Sciatic nerve (tissue), 2 donors: ENCODE measurements at places on chromosomes 5 and 9. TPM values are rescaled to one million over a fixed set of nuclear protein-coding genes. Genes with fewer than 3 reads are reported as not detected.

ST8SIA4 gene
- 17.3 TPM for total RNA-seq

KCNT1 gene
- 0.53 TPM for total RNA-seq

FST gene
- total RNA-seq, result 27.6 TPM

ITGA2 gene
- total RNA-seq, result 11.0 TPM

GABBR2 gene
- total RNA-seq, result 0.49 TPM

GMCL2 gene
- not detected for total RNA-seq

TXNDC8 gene
- total RNA-seq, result not detected

NR2F1-AS1 gene
- 49.3 TPM for total RNA-seq

SARDH gene
- 6.0 TPM for total RNA-seq

FOXD1 gene
- 99.3 TPM for total RNA-seq

RNF130 gene
- total RNA-seq, result 118 TPM

TMED9 gene
- 81.0 TPM for total RNA-seq

WNT8A gene
- not detected for total RNA-seq

SLC6A18 gene
- not detected for total RNA-seq
